ENCODE measurements at places on chromosomes 6 and 20.

- no peak for DNase-seq
Observed at GRCh38 chr6:150220634-150221551, 78.0 kb downstream of the PPP1R14C start.

GRCh38 chr6:49522710-49523593, 23.2 kb downstream of the GLYATL3 start:
- no peak for DNase-seq

DNA sequence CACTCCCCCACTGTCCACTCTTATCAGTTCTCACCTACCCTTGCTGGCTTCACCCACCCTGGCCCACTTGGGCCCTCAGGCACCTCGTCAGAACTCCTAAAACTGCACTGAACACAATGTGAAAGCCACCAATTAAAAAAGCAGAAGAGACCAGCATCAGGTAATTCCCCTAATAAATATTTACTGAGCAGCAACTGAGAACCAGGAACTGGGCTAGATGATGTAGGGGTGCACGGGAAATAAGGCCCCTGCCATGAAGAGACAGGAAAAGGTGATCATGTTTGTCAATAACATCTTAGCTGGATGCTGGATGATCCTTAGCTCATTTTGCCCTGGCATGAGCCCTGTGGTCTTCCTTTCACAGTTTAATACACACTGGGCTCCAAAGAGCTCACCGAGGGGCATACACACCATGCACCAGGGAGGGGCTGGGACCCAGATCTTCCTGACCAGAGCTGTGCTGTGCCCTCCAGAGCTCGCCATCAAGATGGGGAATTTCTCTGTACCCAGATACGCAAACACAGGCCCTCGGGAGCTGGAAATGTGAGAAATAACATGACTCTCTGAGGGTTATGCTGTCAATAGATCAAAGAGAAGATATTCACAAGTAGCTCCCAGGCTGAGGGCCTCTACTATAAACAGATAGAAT, 113.6 kb upstream of the SLC22A16 start:
- DNase-seq: peak; percentile 46

DNA sequence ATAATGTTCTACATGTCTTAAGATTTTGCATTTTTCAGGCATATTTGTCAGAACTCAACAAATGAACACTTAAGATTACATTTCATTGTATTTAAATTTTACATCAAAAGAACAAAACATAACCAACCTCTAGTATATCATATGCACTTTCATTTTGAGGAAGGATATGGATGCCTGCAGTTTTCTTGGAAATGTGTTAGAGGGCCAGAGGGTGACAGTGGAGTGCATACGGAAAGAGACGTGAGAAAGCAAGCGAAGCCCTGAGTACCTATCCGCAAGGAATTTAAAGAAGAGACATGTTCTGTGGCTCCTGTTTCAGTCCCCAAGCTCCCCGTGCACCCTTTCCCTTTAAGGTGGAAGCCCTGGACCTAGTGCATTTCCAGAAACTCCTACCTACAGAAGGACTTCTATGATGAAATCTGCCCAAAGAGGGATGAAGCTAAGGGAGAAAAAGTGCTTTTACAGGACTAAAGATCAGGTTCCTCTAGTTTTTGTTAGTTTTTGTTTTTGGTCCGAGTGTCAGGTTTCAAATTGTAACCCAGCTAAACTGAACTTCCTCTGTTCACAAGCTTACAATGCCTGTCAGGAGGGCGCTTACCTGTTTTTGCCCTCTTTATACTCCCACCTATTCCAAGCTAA, 38.8 kb downstream of the EZR start:
- DNase-seq: no peak

DNA sequence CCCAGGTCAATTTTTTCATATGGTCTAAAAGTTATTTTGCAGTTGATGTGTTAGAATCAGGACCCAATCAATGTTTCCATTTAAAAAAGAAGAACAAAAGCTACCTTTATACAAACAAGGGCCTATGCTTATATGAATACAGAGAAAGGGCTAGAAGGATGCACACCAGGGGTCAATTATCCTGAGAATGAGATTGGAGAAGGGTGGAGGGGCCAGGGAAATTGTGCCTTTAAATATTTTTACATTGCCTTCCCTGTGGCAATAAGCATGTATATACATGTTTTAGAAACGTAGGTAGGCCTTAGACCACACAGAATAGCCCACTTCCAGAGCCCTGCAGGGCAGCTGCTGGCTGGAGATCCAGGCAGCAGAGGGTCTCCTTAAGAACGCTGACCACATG, 12.7 kb downstream of the EXOC2 start:
- DNase-seq: no peak

GRCh38 chr20:48919882-48920526, 1.5 kb upstream of the ARFGEF2 start:
- DNase-seq: no peak

- DNase-seq: no peak
Observed at GRCh38 chr6:21158149-21158548, 435.4 kb upstream of the SOX4 start.

DNA sequence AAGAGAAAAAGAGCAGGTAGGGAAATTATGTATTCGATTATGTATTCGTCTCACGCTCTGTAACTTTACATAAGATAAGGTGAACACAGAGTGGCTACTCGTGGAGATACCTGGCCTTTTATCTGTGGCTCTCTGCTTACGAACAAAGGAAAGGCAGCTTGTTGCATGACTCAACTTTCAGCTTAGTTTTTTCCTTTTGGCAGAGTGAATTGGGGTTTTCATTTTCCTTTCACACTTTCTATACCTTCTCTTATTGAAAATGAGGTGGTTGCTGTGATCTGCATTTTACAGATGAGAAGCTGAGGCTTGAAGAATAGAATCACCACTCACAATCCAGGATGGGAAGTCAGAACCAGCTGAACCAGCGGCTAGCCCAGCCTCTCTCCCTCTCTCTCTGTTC, 13.3 kb upstream of the KCNK15 start:
- no peak for DNase-seq

- DNase-seq: no peak
Observed at GRCh38 chr6:65569505-65569904, 137.5 kb downstream of the EYS start.

DNA sequence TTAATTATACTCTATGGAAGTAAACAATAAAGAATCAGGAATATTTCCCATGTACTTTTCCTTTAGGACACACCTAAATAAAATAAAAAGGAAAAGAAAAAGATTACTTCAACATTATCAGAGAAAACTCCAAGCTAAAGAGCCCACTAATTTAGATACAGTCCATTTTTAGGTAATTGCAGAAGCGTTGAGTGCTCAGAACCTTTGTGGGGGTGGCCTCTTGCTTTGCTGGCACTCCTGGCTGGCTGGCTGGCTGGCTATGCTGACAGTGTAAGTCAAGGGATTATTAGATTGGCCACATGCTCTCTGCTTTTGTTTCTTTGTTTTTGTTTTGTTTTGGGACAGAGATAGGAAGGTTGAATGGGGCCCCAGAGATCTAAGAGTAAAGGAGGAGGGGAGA, at the start of gene GJE1:
GJE1 (plus strand) TSS at position 301 of the 400 bp plus-strand sequence. CDS start 234 bp downstream, outside the sequence.
- DNase-seq: no peak

DNA sequence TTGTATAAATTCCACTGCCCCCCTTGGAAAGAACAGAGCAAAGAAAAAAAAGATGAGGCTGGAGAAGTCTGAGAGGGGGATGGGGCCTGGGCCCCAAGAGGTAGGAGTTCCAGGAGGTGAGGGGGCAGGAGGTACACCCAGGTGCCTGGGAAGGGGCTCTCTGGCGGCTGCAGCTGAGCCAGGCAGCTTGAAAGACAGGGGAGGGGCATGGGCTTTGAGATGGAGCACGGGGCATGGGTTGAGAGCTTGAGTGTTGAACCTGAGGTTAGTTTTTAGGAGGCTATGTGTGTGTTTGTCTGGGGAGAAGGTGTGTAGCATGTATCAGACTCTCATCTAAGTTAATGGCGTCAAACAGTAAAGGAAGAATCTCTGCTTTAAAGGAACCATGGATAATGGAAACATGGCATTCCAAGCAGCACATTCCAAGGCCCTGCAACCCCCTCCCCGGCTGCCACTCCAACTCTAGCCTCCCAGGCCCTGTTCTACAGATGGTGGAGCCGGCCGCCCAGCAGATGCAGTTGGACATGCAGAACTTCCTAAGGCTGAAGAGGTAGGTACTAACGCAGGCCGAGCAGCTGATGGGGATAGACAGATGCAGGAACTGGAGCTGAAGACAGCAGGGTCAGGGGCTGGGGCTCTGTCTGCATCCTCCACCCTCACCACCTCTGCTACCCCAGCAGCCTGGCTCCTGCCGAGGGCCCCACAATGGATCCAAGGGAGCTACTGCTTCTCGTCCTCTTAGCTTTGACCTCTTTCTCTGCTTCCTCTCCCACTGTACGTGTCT, 42.1 kb downstream of the MDFI start:
- no peak for DNase-seq

DNA sequence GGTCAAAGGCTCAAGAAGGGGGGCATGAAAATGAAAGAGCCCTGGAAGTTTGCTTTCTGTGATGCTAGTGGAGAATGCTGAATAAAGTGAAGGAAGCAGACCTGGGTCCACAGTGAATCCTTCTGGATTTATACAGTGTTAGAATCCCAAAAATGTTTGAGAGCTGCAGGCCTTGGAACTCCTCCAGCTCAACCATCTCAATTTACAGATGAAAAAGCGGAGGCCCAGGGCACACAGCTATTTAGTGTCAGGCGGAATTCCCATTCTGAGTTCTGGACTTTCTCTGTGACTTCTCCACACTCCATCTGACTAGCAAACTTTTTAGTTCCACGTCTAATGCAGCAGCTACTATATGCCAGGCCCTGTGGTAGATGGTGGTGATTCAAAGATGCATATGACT, 1.5 kb upstream of the PRSS35 start:
- no peak for DNase-seq

GRCh38 chr6:45625191-45625664, 247.5 kb upstream of the SUPT3H start:
- no peak for DNase-seq

GRCh38 chr6:31821301-31822035, 6.1 kb upstream of the HSPA1B start:
- DNase-seq: no peak

DNA sequence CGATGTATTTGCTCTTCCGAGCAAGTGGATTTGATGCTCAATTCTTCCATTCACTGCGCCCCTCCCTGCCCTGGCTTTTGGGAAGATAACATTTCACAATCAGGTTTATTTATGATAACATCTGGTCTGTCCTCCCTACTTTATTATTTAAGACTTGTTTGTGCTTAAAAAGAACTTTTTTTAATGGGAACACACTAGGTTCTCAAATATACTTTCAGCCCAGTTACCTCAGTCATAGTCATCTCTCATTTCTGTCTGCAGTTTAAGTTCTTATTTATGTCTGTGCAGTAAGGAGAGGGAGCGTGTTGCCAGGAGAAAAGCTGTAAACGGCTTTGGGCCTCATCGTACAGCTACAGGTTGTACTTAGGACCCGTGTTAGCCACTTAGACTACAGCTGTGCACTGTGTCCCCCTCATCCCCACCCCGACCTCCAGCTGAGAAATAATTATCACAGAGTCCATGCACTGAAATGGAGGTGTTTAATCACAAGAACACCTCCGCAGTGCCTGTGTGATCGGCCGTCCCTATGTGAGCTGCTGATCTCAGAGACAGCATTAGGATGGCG, 99.3 kb downstream of the RPP40 start:
- no peak for DNase-seq

DNA sequence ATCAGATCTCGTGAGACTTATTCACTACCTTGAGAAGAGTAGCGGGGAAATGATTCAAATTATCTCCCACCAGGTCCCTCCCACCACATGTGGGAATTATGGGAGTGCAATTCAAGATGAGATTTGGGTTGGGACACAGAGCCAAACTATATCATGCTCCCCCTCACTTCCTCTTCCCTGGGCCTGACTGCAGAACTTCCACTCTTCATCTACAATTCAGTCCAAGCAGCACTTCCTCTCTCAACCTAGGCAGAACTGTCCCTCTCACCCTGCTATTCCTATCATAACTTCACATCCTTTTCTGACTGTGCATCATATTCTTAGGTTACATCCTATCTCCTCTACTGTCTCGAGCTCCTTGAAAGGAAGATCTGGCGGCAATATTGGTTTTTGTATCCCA, 184.0 kb upstream of the HDDC2 start:
- no peak for DNase-seq
